ENCODE measurements at places on chromosomes 2 and 18. TPM values are rescaled to one million over a fixed set of nuclear protein-coding genes. Genes with fewer than 3 reads are reported as not detected.

Gene CRYBA2
- total RNA-seq = 4.3 TPM

DNA sequence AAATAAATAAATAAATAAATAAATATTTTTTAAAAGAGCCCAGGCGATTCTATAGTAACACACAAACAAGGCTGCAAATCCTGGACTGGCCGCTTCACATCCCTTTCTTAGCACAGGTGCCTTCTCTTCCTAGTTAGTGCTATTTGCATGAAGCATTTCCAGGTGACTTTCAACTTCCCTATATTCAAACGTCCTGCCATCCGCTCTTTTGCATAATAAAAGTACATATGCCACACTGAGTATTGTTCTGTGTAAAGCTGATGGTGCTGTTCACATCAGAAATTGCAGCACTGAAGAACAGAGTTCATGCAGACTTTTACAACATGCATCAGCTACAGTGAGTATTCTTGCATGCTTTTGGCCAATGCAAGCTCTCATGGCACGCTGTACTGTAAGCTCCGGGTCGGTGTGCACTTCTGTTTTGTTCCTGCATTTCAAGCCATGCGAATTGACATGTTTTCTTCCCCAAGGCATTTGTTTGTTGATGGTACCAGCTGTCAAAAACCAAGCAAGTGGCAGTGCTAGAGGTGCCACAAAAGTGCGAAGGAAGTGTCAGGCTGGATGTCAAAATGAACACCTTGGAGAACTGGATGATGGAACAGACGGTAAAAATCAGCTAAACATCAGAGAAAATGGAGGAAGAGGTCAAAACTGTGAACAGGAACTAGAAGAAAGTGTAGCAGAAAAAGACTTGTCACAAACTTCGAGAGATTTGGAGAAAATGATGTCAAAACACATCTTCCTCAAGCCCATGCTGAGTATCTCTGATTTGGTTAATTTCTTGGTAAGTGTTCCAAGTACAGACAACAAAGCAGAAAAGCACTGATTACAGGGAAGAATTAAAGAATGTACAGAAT lies 25.5 kb upstream of the CEP68 start:
- no peak for DNase-seq

DNA sequence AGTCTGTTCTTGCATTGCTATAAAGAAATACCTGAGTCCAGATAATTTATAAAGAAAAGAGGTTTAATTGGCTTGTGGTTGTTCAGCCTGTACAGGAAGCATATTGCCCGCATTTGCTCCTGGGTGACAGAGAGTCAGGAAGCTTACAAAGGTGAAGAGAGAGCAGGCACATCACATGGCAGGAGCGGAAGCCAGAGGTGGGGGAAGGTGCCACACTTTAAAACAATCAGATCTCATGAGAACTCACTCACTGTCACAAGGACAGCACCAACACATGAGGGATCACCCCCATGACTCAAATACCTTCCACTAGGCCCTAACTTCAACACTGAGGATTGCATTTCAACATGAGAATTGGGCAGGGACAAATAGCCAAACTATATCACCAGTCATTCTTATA lies 124.8 kb upstream of the COL5A2 start:
- DNase-seq = no peak

GRCh38 chr2:70657246-70657645 lies 103.6 kb upstream of the TGFA start:
- DNase-seq = no peak

Gene FSHR
- not detected for total RNA-seq

Gene FIGN
- total RNA-seq = 0.57 TPM

- DNase-seq = no peak
Observed at GRCh38 chr2:205115511-205115910, 566.8 kb upstream of the NRP2 start.

GRCh38 chr2:30756051-30756719 lies 51.1 kb downstream of the CAPN13 start:
- peak; percentile 78 for DNase-seq

Gene LCT
- total RNA-seq = 0.40 TPM

GRCh38 chr2:111161971-111162370 lies 41.3 kb downstream of the BCL2L11 start:
- DNase-seq = no peak

DNA sequence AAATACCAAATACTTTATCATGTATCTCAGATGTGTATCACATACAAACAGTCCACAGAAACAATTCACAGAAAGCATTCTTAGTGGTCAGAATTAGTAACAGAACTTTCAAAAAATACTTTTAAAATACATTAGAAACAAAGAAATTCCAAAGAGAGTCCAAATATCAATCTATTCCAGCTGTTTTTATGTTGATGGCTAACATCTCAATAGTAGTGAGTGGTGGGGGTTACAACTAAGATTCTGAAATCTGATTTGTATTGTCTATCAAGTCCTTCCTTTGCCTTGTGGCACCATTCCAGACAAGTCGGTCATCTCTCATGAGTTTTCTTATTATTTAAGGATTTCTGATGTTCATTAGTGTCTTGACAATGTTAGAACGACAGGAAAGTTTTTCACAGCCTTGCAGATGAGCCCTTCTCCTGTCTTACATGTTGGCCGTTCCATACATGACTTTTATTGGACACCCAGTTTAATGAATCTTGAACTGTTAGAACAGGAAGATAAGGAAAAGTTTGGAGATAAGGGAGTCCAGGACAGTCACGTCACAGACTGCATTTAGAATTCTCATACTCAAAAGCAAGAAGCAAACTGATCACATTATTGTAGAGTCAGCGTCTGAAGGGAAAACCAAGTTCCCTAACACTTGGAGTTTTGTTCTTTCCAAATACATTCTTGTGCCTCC lies 410.3 kb downstream of the PID1 start:
- DNase-seq = no peak

DNA sequence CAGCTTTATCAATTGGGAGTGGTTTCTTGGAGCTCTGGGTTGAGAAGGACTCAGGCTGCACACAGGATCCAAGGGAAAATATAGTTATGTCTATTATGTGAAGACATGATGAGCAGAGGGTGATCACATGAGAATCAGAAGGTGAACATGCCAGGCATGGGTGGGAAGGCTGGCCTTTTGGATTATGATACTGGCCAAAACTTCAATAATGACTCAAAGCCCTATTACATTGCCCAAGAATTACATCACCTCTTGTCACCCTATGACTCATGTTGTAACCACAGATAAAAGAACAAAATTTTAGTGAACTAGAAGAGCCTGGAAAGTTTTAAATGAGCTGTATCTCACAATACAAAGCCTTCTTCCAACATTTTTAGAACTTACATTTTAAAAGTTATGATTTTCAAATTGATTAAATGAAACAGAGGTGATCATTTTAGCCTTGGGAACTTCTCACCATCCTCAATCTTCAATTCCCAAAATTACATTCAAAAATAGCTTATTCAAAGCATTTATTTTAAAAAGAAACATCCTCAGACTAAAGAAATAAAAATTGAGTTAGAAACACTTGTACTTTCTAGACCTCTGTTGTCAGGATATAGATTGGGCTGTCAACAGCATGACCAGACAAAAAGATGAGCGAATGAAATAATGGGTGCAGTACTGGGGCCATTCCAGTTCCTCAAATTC lies 428.3 kb downstream of the MBD2 start:
- no peak for DNase-seq

DNA sequence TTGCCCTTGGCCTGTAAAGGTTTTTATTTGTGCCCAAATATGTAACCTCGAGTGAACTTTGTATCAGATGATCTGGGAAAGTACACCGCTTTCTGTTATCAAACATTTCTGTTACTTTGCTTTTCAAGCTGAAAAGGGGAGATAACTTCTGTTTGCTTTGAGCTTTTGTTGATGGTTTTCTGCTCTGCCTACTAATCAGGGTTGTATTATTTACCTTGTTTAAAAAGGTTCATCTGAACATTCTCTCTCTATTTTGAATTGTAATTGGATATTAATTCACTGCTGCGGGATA lies 79.4 kb downstream of the XRCC5 start:
- DNase-seq = no peak

Gene POTEC
- total RNA-seq = 2.9 TPM

Gene EVX2
- not detected for total RNA-seq

DNA sequence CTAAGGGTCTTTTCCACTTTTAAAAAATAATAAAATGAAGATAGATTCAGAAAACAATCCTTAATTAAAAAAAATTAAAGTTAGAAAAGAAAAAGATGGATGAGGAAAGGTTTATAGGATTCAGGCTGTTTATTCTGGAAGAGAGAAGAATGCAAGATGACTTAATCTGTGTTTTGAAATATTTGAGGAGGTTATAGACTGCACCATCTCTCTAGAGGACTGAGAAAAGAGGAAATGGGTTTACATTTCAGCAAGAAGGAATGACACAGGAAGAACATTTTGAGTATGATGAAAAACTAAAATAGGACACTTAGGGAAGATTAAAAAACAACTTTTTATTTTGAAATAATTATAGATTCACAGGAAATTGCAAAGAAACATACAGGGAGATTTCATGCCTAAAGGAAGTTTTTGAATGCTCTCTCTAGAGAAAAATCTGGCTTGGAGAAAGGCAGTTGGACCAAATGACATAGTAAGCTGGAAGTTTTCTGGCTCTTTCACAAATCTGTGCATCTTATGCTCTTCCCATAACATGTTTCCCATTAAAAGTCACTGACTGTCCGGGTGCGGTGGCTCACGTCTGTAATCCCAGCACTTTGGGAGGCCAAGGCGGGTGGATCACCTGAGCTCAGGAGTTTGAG lies 75.0 kb downstream of the CERS6 start:
- DNase-seq = no peak

- no peak for DNase-seq
Observed at GRCh38 chr2:41847744-41848441, 199.9 kb upstream of the PKDCC start.

- no peak for DNase-seq
Observed at GRCh38 chr2:57402755-57403154, 643.9 kb upstream of the VRK2 start.

- DNase-seq = no peak
Observed at GRCh38 chr18:75052475-75052874, 156.5 kb downstream of the PTGR3 start.

DNA sequence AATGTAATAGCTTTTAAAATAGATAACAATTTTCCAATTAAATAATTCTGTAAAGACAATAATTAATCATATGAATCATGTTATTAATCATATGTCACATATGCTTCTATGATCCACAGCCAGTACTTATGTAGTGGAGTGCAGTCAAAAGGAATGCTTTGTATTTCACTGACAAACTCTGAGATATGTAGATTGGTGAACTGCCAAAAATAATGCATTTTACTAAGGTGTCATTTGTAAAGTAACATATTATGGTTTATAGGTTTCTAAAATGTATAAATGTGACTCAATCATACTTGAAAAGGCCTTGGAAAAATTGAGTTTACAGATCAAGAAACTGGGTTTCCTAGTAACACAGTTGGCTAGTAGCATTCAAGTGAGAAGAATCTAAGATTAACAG lies 93.8 kb upstream of the KCNH7 start:
- no peak for DNase-seq

Gene PLEK
- total RNA-seq = not detected

- no peak for DNase-seq
Observed at GRCh38 chr18:48851599-48851960, 99.2 kb downstream of the SMAD7 start.

GRCh38 chr2:228658998-228659397 lies 477.5 kb upstream of the SPHKAP start:
- peak; percentile 5 for DNase-seq

DNA sequence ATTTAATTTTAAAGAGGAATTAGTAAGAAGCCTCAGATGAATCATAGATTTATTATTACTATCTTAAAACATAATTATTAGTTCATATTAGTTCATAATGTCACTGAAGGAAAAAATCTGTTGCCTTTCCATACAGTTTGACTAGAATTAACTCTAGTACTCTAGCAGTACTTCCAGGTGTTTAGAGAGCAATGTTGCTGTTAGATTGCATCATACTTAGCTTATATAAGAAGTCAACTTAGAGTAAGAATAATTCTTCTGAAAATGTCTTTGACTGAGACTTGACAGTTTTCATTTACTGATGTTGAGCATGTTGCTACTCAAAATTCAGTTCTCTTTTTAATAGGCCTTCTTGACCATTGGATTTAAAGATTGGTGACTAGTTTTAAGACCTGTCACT lies 4.7 kb downstream of the RAB3GAP1 start:
- no peak for DNase-seq

- DNase-seq = no peak
Observed at GRCh38 chr2:146982393-146982846, 862.4 kb upstream of the ACVR2A start.

Measured in Daoy (cell line).